RCC 7860 (cell line): ENCODE measurements at places on chromosomes 5 and 9.
A peak's percentile ranks its signal among the peaks of the same experiment; 100 is the strongest.

DNA sequence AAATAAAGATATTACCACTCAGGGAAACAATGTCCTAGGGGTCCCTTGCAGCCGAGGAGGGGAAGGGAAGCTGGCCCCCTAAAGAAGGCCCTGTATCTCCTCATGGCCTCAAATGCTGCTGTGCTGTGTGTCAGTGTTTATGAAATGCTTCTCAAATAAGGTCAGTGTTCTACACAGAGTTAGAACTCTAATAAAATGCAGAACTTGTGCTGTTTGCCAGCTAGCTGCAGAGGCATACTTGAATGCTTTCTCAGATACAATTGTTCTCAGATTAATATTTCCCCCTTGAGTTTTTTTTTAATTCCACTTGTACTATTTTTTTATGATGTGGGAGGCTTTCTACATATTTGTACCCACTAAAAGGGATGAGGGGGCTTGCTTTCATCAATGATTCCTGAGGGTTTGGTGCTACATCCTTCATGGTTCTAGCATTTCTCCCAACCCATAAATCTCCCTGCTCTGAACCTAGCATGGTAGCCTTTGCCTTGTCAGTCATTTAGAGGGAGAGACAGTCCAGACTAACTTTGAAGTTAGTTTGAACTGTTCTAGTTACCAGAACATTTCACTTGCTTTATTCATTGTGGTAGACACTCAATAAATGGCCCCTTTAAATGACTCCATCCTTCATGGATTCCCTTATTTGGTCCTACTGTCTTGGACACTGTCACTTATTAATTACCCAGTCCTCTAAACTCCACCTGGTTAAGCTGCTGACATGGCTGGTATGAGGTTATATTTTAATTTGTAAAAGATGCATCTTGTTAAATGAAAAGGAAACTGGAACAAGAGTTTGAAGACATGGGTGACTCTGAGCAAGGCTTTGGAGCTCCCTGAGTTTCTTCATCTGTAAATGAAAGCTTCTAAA lies 12.6 kb downstream of the SLIT3 start:
- no peak for DNase-seq

- no peak for DNase-seq
Measured at GRCh38 chr5:36378551-36378950, 76.8 kb upstream of the RANBP3L start.

DNA sequence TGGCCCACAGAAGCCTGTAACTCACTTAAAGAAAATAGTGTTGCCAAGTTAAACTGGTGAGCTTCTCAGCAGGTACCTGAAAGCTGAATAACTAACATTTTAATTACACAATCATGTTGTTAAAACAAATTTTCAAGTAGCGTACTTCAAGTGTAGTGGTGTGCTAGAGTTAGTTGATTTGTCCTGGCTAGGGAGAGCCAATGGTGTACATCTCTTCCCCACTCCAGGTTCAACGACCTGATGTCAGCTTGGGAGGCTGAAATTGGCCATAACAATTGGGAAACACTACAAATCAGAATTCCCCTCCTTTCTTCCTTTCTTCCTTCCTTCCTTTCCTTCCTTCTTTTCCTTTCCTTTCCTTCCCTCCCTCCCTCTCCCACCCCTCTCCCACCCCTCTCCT lies 295.3 kb upstream of the SLC24A2 start:
- no peak for DNase-seq

- DNase-seq: no peak
Measured at GRCh38 chr5:165714598-165714997, 2209.2 kb downstream of the MAT2B start.

DNA sequence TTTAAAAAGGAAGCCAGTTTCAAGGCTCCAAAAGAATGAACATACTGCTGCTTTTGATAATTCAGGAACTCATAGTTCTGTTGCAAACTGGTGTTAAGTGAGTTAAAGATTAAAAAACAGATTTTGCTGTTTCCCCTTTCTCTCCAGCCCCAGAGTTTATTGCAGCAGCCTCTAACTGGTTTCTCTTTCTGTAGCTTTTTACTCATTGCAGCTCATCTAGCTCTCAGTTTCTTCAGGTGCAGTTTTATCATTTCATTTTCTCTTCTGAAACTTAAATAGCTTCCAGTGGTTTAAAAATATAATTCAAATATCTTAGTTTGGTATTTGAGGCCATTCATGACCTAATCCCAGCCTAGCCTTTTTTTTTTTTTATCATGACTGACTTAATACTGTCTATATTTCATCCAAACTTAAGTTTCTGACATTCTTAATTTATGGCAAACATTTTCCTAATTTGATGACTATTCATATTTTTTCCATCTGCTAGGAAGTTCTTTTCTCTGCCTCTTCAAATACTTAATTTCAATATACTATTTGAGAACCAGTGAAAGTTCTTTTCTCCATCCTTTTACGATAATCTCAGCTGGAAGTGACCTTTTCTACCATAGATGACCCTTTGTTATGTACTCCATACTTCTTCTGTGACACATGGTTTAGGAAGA lies 252.7 kb upstream of the GRIA1 start:
- DNase-seq: no peak

GRCh38 chr9:89185980-89186379 lies 7.4 kb upstream of the SHC3 start:
- DNase-seq: no peak

DNA sequence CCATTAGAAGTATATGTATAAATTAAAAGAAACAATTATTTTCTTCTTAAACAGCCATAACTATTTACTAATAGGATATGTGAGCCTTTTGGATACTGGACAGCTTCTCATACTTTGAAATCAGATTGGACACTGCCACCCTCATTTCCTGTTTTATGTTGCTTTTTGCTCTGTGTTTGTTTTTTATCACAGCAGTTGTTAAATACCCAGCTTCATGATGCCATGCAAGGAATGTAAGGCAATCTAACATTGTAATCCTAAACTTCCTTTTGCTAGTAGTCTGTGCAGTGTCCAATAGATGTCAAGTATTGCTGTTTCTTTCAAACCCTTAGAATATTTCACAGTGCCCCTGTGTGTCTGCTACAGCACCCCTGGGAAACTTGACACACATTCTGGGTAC lies 56.2 kb downstream of the CNTLN start:
- DNase-seq: no peak

DNA sequence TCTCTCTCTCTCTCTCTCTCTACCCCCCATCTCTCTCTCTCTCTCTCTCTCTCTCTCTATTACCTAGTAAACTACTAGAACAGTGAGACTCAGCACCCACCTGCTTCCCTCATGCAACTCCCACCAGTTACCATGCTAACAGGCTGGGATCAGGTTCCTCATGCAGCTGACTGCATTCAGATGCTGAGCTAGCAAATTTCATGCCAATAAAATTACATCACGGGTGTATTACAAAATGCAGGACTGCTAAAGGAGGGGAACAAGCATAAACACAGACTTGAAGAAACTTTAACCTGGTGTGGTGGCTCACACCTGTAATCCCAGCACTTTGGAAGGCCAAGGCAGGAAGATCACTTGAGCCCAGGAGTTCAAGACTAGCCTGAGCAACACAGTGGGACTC lies 76.0 kb downstream of the CEMIP2 start:
- DNase-seq: no peak

- no peak for DNase-seq
Measured at GRCh38 chr5:4083591-4084337, 488.1 kb downstream of the IRX1 start.

DNA sequence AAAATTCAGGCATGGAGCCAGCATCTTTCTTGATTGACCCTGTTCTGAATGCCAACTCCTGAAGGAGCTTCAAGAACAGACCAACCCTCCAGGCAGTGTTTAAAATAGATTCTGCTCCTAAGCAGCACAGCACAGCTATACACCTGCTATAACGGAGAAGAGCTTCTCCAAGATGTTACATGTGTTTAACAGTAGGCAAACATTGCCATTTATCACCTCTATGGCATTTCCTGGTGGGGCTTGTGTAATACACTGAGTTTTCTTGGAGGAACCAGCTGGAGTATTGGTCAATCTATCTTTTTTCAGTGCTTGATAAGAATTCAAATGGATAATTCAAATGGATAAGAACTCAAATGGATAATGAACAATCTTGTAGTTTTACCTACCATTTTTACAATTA lies 615.1 kb downstream of the CDH12 start:
- DNase-seq: no peak

DNA sequence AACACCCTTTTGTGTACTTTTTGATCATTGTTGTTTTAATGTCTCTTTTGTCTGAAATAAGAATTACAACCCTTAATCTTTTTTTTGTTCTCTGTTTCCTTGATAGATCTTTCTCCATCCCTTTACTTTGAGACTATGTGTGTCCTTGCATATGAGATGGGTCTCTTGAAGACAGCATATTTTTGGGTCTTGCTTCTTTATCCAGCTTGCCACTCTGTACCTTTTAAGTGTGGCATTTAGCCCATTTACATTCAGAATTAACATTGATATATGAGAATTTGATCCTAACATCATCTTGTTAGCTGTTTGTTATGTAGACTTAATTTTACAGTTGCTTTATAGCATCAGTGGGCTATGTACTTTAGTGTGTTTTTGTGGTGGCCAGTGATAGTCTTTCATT lies 382.5 kb downstream of the MED10 start:
- DNase-seq: no peak

GRCh38 chr9:127139775-127140174 lies 17.3 kb upstream of the ANGPTL2 start:
- no peak for DNase-seq

DNA sequence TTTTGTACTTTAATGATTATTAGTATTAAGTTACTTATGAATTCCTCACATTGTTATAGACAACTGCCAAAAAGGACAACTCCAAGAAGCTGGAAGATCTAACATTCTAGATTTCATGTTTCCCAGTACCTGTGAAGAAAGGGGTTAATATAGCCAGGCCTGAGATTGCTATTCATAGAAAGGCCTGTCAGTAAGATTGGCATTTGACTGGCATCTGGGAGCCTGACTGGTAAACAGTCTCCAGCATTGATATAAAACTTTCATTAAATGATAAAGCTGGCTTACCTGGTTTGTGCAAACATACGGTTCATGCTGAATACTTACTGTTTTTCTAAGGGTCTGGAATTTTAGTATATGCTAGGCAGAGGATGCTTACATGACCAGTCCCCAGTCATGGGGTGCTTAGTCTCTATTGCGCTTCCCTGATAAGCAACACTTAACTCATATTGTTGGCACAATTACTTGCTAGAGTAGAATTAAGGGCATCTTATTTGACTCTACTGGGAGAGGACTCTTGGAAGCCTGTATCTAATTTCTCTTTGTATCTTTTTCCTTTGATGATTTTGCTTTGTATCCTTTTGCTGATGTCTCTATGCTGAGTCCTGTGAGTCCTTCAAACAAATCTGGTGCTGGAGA lies 340.4 kb upstream of the SEMA6A start:
- no peak for DNase-seq

DNA sequence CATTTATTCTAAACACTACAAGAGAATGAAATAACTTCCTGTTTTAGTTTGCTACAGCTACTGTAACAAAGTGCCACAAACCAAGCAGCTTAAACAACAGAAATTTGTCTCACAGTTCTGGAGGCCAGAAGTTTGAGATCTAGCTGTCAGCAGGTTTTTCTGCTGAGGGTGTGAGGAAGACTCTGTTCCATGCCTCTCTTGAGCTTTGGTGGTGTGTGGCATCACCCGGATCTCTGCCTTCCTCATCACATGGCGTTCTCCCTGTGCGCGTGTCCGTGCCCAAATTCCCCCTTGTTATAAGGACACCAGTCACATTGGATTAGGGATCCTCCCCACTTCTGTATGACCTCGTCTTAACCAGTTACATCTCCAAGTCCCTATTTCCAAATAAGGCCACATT lies 97.7 kb downstream of the CFAP95 start:
- no peak for DNase-seq

GRCh38 chr5:56737951-56738606 lies 77.3 kb upstream of the MAP3K1 start:
- no peak for DNase-seq

DNA sequence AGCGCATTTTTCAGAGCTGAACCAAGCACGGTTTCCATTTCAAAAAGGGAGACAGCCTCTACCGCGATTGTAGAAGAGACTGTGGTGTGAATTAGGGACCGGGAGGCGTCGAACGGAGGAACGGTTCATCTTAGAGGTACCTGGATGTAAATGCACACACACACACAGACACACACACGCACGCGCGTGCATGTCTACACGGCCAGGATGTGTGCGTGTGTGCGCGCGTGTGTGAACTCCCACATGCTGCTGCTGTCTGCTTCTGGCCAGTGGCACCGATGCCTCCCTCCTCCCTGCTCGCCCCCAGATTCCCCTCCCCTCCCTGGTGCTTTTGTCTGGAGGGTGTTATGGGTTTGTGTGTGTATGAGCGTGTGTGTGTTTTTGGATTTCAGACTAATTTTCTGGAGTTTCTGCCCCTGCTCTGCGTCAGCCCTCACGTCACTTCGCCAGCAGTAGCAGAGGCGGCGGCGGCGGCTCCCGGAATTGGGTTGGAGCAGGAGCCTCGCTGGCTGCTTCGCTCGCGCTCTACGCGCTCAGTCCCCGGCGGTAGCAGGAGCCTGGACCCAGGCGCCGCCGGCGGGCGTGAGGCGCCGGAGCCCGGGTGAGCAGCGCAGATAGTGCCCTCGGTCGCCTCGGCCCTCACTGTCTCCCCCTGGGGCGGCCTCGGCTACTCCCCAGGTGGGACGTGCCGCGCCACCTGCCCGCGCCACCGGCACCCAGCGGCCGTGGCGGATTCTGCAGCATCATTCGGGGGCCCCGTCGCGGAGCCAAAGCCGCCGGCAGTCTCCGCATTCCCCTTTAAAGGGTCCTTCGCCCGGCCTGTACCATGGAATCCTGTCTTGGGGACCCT lies at the start of gene NTRK2:
Gene NTRK2 (plus strand): TSS at position 442 of the 850 bp plus-strand sequence. CDS start 1,020 bp downstream, outside the sequence.
- DNase-seq: no peak

GRCh38 chr5:96687812-96688453 lies 25.8 kb downstream of the CAST start:
- DNase-seq: peak; percentile 17
